ENCODE measurements at places on chromosomes 2 and 18. TPM values are rescaled to one million over a fixed set of nuclear protein-coding genes. Genes with fewer than 3 reads are reported as not detected.
A peak's percentile ranks its signal among the peaks of the same experiment; 100 is the strongest.

GRCh38 chr2:102940684-102941083 is 178.9 kb downstream of the TMEM182 start:
- DNase-seq, result no peak
- H3K27ac ChIP-seq, result no peak overlapping the region
- no peak overlapping the region for H3K4me3 ChIP-seq
- H3K36me3 ChIP-seq, result no peaks in the 10 kb centered on the region

VAMP5 gene
- 0.59 TPM for total RNA-seq

GRCh38 chr2:28347193-28347592 is 45.5 kb upstream of the FOSL2 start:
- DNase-seq, result no peak
- H3K27ac ChIP-seq, result no peak overlapping the region
- no peak overlapping the region for H3K4me3 ChIP-seq
- no peaks in the 10 kb centered on the region for H3K4me1 ChIP-seq

DNA sequence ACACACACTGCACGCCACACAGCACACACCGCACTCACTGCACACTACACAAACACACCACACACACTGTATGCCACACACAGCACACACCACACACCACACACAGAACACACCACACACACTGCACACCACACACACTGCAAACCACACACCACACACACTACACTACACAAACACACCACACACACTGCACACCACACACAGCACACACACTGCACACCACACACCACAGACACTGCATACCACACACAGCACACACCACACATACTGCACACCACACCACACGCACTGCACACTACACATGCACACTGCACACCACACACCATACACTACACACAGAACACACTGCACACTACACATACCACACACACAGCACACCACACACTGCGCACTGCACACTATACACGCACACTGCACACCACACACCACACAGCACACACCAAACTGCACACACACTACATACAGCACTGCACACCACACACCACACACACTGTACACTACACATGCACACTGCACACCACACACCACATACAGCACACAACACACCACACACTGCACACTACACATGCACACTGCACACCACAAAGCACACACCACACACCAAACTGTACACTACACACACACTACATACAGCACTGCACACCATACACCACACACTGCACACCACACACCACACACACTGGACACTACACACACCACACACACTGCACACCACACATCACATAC is 59.6 kb downstream of the ASB1 start:
- H3K27me3 ChIP-seq, result no peaks in the 10 kb centered on the region
- H3K4me1 ChIP-seq, result no peaks in the 10 kb centered on the region
- peak; percentile 17 for DNase-seq
- no peak overlapping the region for H3K27ac ChIP-seq
- no peaks in the 10 kb centered on the region for H3K36me3 ChIP-seq
- H3K4me3 ChIP-seq, result no peak overlapping the region

- H3K27ac ChIP-seq, result no peak overlapping the region
- no peaks in the 10 kb centered on the region for H3K4me1 ChIP-seq
- peaks cover 25% of the 10 kb centered on the region for H3K27me3 ChIP-seq
Measured at GRCh38 chr2:23386339-23387220, 1.6 kb downstream of the KLHL29 start.

- H3K36me3 ChIP-seq, result peaks cover 3% of the 10 kb centered on the region
- no peaks in the 10 kb centered on the region for H3K4me1 ChIP-seq
- no peak overlapping the region for H3K4me3 ChIP-seq
- H3K27ac ChIP-seq, result no peak overlapping the region
- no peaks in the 10 kb centered on the region for H3K27me3 ChIP-seq
Measured at GRCh38 chr2:223669453-223670225, 67.5 kb upstream of the SCG2 start.

DNA sequence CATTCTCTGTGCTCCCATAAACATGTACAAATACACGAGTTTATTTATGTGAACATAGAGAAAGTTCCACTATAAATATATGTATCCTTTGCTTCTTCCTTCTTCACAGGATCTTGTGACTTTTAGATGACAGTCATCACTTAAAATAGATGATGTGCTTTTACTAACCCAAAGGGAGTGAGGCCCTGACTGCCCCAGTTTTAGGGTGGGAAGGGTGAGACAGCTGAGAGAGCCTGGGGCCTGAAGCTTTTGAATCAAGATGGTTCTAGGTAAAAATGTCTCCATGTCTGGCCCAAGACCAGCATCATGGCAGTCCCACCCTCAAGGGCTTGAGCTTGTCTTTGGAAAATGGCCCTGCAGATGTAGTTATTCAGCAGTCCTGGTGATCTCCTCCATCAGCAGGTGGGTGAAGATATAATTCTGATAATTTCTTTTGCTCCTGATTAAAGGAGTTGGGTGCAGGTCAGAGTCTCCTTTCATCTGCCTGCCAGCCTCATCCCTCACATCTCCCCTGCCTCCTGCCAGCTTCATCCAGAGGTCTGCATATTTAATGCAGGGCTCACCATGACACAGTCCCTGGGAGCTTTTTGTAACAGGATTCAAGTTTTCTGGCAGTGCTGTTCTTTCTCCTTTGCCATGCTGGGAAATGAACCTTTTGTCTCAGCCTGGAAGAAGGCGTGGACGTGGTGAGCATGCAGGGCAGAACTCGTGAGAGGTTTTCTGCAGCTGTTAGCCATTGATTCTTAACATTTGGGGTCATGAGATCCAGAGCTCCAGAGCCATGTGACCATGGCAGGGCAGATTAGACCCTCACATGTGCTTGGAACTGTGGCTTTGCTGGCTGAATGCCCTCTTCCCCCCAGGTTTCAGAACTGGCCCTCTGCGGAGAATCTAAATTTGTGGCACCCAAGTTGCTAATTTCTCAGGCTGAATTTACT is 2.7 kb downstream of the HRH4 start:
- no peaks in the 10 kb centered on the region for H3K27me3 ChIP-seq
- DNase-seq, result no peak
- no peak overlapping the region for H3K4me3 ChIP-seq
- H3K27ac ChIP-seq, result no peak overlapping the region
- H3K36me3 ChIP-seq, result no peaks in the 10 kb centered on the region

DNA sequence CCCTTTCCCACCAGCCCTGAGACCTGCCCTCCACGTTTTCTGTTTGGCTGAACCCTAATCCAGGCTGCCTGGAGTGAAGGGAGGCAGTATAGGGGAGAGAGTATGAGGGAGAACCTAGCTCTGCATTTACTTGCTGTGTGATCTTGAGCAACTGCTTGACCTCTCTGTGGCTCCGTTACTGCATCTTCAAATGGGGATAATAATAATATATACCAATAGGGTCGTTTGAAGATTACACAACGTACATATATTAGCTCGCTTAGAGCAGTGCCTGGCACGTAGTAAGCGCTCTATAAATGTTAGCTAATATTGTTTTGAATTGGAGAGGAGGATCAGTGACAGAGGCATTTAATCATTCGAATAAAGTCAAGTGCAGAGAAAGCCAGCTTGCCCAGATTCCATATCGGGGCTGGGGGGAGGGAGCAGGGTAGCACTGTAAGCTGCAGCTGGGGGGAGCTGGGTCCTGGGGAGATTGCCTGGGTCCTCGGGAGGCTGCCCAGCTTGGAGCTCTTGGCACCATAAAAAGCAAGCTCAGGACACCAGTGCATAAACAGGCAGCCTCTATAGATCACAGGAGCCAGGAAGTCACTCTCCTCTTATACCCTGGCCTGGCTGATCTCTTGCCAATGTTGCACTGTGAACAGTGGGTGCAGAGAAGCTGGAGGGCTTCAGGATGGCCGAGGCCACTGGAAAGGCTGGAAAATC is 19.1 kb downstream of the KCNK3 start:
- no peak for DNase-seq
- H3K4me3 ChIP-seq, result no peak overlapping the region
- H3K36me3 ChIP-seq, result no peaks in the 10 kb centered on the region
- no peaks in the 10 kb centered on the region for H3K4me1 ChIP-seq

MZT2B gene
- total RNA-seq, result 203 TPM

- H3K4me3 ChIP-seq, result no peak overlapping the region
- no peaks in the 10 kb centered on the region for H3K27me3 ChIP-seq
- H3K4me1 ChIP-seq, result no peaks in the 10 kb centered on the region
- DNase-seq, result no peak
- no peaks in the 10 kb centered on the region for H3K36me3 ChIP-seq
- H3K27ac ChIP-seq, result no peak overlapping the region
Measured at GRCh38 chr2:100833331-100833730, 13.4 kb downstream of the NPAS2 start.

SEC11C gene
- 35.5 TPM for total RNA-seq

DNA sequence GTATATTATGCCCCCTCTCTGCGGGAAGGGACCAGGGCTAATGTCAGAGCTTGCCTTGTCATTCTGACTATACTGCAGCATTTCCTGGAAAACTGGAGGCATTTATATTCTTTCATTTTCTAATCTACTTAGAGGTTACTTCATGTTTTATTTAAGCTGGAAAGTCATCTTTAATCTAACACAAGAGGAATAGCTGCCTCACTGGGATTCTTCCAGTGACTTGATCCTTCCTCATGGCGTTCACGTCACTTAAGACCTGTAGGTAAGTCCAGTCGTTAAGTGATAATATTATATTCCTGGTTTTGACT is 727.6 kb upstream of the DDX18 start:
- H3K36me3 ChIP-seq, result no peaks in the 10 kb centered on the region
- H3K4me1 ChIP-seq, result peaks cover 3% of the 10 kb centered on the region
- no peak for DNase-seq
- no peak overlapping the region for H3K27ac ChIP-seq

TBR1 gene
- not detected for total RNA-seq

RPRM gene
- total RNA-seq, result 38.4 TPM

SERPINB10 gene
- total RNA-seq, result not detected

BMP10 gene
- not detected for total RNA-seq

TUBB8B gene
- total RNA-seq, result 0.72 TPM

DNA sequence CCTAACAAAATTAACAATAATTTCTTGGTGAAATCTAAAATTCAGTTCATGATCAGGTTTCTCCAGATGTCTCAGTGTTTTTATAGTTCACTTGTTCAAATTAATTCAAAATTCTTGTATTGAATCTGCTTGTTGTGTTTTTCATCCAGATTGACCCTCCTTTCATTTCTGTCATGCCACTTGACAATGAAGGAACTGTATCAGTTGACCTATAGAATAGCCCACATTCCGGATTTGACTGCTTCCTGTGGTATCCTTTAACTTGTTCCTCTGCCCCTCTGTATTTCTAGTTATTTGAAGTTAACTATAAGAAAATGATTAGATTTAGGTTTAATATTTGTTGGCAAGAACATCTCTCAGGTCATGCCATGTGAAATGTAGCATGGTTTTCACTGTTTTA is 53.3 kb downstream of the TWSG1 start:
- peaks cover 10% of the 10 kb centered on the region for H3K36me3 ChIP-seq
- no peak for DNase-seq
- H3K27me3 ChIP-seq, result no peaks in the 10 kb centered on the region
- H3K4me3 ChIP-seq, result no peak overlapping the region
- no peak overlapping the region for H3K27ac ChIP-seq

DNA sequence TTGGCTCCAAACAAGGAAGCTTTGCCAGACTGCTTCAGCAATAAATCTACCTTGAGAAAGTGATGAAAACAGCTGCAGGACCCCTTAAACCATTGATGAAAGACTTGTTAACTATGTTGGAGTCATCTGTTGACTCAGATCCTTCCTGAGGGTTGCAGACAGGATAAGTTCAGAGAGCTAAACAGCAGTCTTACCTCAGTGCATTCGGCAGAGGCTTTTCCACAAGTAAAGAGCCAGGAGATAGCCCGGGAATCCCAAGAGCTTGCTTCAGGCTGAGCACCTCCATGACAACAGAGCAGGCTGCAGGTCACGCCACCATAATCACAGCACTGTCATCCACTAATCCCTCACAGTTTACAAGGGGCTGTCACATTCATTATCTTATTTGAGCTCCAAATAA is 23.7 kb downstream of the KIAA2012 start:
- H3K36me3 ChIP-seq, result no peaks in the 10 kb centered on the region
- DNase-seq, result no peak
- no peak overlapping the region for H3K27ac ChIP-seq

- no peak overlapping the region for H3K4me3 ChIP-seq
- H3K27ac ChIP-seq, result no peak overlapping the region
- H3K4me1 ChIP-seq, result no peaks in the 10 kb centered on the region
- peaks cover 10% of the 10 kb centered on the region for H3K36me3 ChIP-seq
- no peak for DNase-seq
- no peaks in the 10 kb centered on the region for H3K27me3 ChIP-seq
Measured at GRCh38 chr18:703213-703967, 9.0 kb downstream of the ENOSF1 start.

GRCh38 chr2:221492636-221493035 is 79.5 kb downstream of the EPHA4 start:
- DNase-seq, result no peak
- no peak overlapping the region for H3K27ac ChIP-seq
- H3K27me3 ChIP-seq, result no peaks in the 10 kb centered on the region
- H3K4me3 ChIP-seq, result no peak overlapping the region

RASGRP3 gene
- not detected for total RNA-seq

DNA sequence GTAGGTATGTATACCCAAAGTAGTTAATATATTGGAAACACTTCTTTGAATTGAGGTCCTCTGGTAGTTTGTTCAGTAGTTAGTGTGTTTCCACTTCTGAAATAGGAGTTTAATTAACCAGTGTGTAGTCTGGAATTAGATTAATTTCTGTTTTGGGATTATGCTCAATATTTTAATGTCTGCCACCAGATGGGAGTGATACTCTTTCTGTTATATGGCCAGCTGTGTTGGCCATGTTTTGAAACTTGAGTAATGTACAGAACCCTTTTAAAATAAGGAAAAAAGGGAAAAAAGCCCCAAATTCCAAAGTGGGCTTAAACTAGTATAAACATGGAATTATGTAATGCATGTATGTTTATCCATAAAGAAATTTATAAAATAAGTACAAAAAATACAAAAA is 147.7 kb downstream of the CTNNA2 start:
- H3K4me1 ChIP-seq, result no peaks in the 10 kb centered on the region
- no peak overlapping the region for H3K27ac ChIP-seq
- no peaks in the 10 kb centered on the region for H3K36me3 ChIP-seq

- no peak overlapping the region for H3K4me3 ChIP-seq
- no peak overlapping the region for H3K27ac ChIP-seq
- DNase-seq, result no peak
- no peaks in the 10 kb centered on the region for H3K36me3 ChIP-seq
- no peaks in the 10 kb centered on the region for H3K4me1 ChIP-seq
- H3K27me3 ChIP-seq, result no peaks in the 10 kb centered on the region
Measured at GRCh38 chr2:16268301-16269000, 328.1 kb downstream of the MYCN start.

- 0 out of 2 replicates have a peak, but pooled peaks cover 2% of the 10 kb centered on the region for H3K4me1 ChIP-seq
- H3K4me3 ChIP-seq, result no peak overlapping the region
- peaks cover 12% of the 10 kb centered on the region for H3K36me3 ChIP-seq
- no peak for DNase-seq
Measured at GRCh38 chr18:58827886-58828285, 36.8 kb upstream of the ZNF532 start.

GRCh38 chr2:162127422-162127821 is 24.6 kb downstream of the GCG start:
- no peak overlapping the region for H3K4me3 ChIP-seq
- no peaks in the 10 kb centered on the region for H3K4me1 ChIP-seq
- no peak overlapping the region for H3K27ac ChIP-seq
- H3K36me3 ChIP-seq, result no peaks in the 10 kb centered on the region
- no peak for DNase-seq

SOCS6 gene
- 24.5 TPM for total RNA-seq

- no peak overlapping the region for H3K4me3 ChIP-seq
- H3K4me1 ChIP-seq, result no peaks in the 10 kb centered on the region
- H3K36me3 ChIP-seq, result no peaks in the 10 kb centered on the region
- H3K27me3 ChIP-seq, result no peaks in the 10 kb centered on the region
- no peak overlapping the region for H3K27ac ChIP-seq
Measured at GRCh38 chr2:29865512-29865911, 55.9 kb downstream of the ALK start.

ITPRIPL1 gene
- 16.3 TPM for total RNA-seq

CFAP65 gene
- total RNA-seq, result 0.18 TPM

Measured in H9 (cell line).